Stimulated activated CD8-positive, alpha-beta memory T cell treated with anti-CD3 and anti-CD28 coated beads, Interleukin-7, amount 100 ng/mL, for 24 hours (primary cell): ENCODE measurements at places on chromosomes 1 and 21.

DNA sequence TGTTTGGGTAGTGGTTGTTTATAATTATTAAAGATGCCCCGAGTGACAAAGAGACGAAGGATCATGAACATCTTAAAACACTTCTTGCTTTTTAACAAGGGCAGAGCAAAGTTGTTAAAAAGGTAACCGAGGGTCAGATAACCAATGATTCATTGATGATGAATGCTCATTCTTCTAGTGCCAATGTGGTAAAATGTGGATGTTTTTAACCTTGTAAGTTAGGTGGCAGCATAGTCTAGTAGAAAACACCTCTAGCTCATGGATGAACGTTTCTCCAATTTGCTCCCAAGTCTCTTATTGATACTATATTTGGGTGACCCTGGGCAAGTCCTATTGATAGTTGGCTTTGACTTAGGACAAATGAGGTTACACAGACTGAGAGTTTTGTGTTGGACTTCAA lies 167.9 kb downstream of the KIF26B start:
- no peak for DNase-seq

DNA sequence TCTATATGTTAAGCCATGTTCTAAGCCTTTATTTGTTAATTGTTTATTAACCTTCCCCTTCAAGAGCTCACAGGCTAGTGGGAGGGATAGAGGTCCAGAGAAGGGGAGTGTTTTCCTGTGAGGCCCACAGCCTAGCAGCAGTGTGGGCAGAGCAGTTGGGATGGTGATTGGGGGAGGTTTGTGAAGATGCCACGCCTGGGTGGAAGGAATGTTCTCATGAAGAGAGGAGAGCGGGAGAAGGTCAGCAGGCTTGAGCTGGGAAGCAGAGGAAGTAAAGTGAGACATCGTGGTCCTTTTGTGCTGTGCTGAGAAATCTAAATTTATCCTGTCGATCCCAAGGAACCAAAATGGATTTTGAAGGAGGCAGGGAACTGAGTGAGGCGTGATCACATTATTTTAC lies 42.6 kb downstream of the TRAPPC10 start:
- DNase-seq = no peak

- DNase-seq = no peak
Measured at GRCh38 chr21:40128891-40129290, 261.7 kb downstream of the PCP4 start.

DNA sequence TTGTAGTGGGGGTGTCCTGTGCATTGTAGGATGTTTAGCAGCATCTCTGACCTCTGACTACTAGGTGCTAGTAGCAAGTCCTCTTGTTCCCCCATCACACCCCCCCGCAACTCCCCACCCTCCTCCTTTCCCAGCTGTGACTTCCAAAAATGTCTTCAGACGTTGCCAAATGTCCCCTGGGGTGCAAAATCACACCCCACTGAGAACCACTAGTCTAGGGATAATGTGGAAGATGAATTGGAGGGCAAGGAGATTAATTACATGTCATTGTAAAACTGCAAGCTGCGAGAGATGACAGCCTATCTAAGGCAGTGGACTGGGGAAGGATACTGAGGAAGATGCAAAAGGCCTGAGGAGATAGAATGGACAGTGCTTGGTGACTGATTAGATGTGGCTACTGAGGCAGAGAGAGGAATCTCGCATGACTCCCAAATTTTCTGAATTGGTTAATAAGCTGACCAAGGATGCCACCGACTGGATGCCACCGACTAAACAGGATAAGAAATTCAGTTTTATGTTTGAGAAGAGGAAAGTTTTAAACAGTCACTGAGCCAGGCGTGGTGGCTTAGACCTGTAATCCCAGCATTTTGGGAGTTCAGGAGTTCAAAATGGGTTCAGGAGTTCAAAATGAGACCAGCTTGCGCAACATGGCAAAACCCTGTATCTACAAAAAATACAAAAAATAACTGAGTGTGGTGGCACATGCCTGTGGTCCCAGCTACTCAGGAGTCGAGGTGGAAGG lies 3.1 kb upstream of the JAK1 start:
- DNase-seq = no peak

- DNase-seq = no peak
Measured at GRCh38 chr1:241624935-241625334, 15.2 kb downstream of the CHML start.

DNA sequence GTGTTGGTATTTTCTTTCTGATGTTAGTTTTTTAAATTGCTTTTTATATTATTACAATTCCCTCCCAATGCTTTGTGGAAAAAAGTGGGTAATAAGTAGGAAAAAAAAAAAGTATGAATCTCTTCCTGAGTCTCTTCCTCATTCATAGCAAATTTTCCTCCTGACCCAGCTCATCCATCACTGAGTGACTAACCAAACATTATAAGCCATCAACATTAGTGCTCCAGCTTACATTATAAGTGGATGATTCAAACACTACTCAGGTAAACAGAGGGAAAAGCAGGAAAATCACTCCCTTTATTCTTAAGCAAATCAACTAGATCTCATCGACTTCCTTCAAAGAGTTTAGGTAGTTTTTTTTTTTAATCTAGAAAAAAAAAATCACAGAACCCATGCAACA lies 15.4 kb upstream of the SAMD13 start:
- DNase-seq = no peak

GRCh38 chr1:51308636-51309035 lies 21.7 kb downstream of the TTC39A start:
- DNase-seq = no peak

- no peak for DNase-seq
Measured at GRCh38 chr1:41362357-41362721, 1.1 kb downstream of the FOXO6 start.

DNA sequence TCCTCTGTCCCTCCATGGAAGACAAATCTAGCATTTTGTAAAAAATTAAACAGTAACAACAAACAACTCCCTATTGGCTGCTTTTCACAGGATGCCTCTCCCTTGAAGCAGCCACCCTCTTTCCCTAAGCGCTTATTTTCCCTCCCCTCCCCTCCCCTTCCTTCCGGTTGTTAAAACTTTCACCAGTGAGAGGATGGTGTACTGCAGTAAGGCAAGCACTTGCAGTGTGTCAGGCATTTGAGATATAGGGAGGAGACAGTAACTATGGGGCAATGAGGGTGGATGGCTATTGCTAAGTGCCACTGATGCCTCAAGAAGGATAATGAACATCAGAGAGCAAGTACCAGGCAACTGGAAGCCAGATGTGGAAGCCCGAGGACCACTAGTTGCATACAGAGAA lies 19.1 kb upstream of the KIAA1614 start:
- DNase-seq = no peak

GRCh38 chr1:20194757-20195461 lies 8.6 kb upstream of the PLA2G2C start:
- DNase-seq = peak; percentile 55

- no peak for DNase-seq
Measured at GRCh38 chr1:207424570-207425131, 29.5 kb upstream of the CR2 start.

DNA sequence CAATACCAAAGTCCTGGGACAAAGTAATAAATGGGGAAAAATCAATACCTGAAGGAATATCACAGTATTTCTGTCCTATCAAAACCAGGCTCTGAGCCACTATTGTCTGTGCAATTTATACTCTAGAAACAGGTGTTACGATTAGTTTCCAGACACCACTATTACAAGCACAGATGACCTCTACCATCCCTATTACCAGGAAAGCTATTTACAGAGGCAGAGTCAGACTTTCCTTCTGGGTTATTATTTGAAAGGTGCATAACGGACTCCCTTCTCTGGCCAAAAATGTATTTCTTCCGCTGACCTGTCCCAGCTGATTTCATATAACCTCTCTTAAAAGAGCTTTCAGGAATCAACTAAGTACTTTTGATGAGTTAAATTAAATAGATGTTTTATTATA lies 154.6 kb upstream of the LRRC7 start:
- no peak for DNase-seq

GRCh38 chr1:27267153-27267552 lies 32.7 kb downstream of the WDTC1 start:
- DNase-seq = no peak

- no peak for DNase-seq
Measured at GRCh38 chr1:204495078-204495753, 611 bp upstream of the PIK3C2B start.

GRCh38 chr1:203366476-203366875 lies 15.6 kb upstream of the FMOD start:
- no peak for DNase-seq

- no peak for DNase-seq
Measured at GRCh38 chr1:207362962-207363860, 41.7 kb downstream of the CD55 start.

DNA sequence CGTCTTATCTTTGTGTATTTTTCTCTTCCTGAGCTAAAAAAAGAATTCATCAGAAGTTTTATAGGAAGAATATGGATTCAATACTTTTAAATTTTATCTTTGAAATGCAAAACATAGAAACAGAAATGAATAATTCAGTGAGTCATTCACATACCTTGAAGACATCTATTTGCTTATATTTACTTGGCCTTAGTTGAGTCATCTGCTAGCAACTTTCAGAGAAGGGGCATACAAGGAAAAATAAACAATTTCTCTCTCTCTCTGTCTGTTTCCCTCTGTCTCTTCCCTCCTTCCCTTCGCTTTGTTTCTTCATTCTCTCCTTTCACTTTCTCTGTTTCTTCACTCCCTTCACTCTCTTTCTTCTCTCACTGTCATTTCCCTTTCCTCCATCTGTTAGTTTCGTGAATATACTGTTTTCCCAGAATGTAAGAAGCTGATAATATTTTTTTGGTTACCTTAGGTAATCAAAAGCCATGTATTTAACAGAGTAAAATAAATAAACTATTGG lies 477.2 kb downstream of the BRINP3 start:
- DNase-seq = no peak
